Keratinocyte (primary cell): ENCODE measurements at places on chromosomes 2 and 18.

DNA sequence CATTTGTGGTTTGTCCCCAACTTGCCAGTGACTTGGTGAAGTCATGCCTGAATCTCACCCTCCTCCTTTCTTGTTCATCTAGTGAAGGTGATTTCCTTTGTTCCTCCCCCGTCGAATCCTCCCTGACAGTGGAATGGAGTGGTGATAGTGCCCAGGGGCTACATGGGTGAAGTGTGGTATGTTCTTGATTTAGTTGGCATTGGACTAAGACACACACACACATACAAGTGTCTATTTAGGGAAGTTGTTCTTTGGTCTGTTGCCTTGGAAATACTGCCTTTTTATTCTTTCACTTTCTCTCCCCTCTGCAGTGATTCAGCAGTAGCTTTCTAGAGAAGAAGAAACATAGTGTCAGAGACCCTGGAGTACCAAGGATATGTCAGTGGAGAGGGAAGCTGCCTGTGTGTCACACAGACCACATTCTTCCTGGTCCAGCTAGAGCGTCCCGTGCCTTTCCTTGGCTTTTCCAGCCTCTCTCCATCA is 10.9 kb downstream of the INPP4A start:
- no peak for DNase-seq

GRCh38 chr2:42931146-42931817 is 138.9 kb upstream of the HAAO start:
- DNase-seq: no peak

GRCh38 chr2:8578335-8579244 is 103.3 kb upstream of the ID2 start:
- no peak for DNase-seq

DNA sequence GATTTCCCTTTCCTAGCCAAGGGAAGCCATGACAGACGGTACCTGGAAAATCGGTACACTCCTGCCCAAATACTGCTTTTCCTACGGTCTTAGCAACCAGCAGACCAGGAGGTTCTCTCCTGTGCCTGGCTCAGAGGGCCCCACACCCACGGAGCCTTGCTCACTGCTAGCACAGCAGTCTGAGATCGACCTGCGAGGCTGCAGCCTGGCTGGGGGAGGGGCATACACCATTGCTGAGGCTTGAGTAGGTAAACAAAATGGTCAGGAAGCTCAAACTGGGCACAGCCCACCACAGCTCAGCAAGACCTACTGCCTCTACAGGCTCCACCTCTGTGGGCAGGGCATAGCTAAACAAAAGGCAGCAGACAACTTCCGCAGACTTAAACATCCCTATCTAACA is 6.8 kb upstream of the CD207 start:
- DNase-seq: no peak
